ENCODE measurements at places on chromosomes 16 and 17. TPM values are rescaled to one million over a fixed set of nuclear protein-coding genes. Genes with fewer than 3 reads are reported as not detected.

KIF18B gene
- polyA plus RNA-seq: 12.0 TPM

ZFP3 gene
- polyA plus RNA-seq: 14.9 TPM

DYNLRB2 gene
- 7.6 TPM for polyA plus RNA-seq

TGFB1I1 gene
- 45.6 TPM for polyA plus RNA-seq

SDR42E1 gene
- polyA plus RNA-seq: 15.4 TPM

SCIMP gene
- 1.1 TPM for polyA plus RNA-seq

SNX20 gene
- polyA plus RNA-seq: 0.85 TPM

PTX4 gene
- not detected for polyA plus RNA-seq

GRCh38 chr17:5492970-5493369 is 6.6 kb downstream of the MIS12 start:
- DNase-seq: no peak

DNA sequence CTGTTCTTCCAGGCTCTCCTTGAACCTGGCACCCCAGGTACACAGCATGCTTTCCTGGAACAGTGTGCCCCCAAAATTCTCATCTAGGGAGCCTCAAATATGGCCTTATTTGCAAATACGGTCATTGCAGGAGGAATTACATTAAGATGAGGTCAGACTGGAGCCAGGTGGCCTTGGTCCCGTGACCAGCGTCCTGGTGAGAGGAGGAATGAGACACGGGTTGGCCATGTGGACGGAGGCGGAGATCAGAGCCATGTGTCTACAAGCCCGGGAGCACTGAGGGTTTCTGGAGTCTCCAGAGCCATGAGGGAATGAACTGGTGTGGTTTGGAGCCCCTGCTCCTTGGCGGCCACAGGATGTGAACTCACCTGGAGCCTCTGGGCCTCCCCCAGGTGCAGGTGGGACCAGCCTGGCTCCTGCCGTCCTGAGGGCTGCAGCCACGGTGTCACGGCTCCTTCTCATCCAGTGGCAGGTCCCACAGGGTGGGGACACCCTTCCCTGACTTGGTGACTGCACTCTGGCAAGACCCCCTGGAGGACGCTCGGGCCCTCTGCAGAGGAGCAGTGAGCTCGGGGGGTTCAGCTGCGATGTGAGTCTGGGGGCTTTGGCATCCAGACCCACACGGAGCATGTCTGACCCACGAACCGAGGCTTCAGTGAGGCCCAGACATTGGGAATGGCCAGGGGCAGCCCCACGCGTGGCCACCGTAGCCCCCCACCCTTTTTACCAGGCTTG is 21.8 kb upstream of the GNG13 start:
- no peak for DNase-seq

DNA sequence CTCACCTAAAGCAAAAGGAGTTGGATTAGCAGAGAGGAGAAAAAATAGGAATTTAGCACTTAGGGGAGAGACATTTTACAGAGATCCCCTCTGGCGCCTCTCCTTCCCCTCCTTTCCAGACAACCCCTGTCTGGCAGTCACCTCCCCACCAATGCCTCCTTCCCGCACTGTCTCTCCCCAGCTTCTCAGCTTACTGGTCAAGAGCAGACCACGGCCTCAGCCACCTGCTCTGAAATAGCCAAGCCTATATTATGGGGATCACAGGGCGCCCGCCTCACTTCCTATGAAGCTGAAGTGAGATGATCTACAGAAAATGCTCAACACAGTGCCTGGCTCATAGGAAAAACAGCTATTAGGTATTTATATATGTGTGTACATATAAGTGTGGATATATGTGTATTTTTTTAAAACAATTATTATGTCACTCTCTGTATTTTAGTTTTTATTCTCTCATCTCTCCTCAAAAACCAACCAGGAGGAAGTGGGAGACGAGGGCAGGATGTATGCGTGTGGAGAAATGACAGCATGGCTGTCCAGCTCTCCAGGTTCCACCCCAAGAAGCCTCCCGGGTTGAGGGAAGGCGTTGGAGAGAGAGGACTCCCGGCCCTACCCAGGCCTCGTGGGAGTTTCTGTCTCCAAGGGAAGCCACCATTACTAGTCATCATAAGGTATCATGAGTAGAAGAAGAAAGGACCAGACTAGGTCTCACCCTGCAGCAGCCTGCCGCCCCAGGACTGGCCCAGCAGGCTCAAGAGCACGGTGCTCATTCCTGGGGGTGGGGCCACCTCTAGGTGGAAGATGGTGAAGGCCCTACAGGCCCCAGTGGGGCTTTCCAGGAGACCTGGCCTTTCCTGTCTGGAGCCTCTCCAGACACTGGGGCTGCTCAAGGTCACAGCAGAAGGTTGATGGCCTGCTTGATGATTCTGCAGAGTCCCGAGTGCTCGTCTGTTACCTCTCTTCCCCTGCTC is 27.2 kb downstream of the MAP3K14 start:
- no peak for DNase-seq

DNA sequence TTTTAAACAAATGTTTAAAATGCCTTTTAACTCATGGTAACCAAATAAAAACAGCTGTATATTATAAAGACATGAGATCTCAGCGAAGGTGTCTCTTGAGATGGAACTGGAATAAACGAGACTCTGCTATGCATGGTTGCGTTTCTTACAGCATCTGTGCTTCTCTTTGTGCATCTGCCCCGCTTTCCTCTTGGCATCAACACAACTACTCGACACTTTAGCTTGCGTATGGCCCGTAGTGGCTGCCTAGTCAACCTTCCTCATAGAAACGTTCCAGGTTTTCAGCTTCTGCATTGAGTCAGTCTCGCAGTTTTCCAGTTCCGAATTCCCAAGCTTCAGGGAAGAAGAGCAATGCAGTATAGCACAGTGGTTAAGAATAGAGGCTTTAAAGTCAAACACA is 214.9 kb downstream of the CEP112 start:
- DNase-seq: no peak

DNA sequence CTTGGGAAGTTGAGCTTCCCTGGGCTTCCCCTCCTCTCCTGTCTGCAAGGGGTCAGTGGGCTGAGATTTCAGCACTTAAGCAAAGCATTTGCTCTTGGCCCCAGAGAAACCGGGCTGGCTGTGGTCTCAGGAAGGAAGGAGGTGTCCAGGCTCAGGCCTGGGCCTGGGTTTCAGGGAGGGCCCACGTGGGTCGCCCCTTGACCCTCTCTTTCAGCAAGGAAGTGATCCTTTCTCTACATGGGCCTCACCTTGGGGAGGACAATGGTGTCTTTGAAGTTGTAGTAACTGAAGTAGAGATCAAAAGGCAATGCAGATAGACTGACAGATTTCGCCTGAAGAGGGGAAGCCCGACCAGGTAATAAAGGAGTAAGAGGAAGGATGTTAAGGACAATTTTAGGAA is 2.7 kb downstream of the NOD2 start:
- no peak for DNase-seq

DNA sequence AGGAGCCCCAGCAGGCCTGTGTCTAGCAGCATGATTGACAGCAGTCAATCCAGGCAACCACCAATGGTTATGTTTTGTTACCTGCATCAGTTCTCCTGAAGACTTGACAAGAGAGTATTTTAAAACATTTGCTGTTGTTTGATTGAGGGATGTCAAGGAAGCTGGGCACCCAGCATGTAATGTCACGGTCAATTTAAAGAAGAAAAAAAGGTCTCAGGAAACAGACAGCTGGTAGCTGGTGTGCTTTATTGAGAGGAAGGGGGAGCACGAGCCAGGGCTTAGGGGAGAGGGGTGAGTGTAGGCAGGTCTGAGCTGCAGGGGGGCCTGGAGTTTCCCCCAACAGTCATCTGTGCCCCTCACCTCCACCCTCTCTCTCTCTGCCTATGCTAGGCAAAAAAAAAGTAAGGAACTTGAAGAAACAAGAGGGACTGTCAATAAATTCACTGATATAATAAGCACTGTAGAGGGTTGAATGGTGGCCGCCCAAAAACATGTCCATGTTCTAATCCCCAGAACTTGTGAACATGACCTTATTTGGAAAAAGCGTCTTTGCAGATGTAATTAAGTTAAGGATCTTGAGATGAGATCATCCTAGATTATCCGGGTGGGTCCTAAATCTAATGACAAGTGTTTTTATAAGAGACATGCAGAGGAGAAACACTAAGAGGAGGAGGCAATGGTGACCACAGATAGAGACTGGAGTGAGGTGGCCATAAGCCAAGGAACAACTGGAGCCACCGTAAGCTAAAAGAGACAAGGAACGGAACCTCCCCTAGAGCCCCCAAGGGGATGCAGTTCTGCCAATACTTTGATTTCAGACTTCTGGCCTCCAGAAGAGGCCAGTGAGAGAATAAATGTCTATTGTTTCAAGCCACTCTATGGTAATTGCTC is 14.5 kb downstream of the TSPOAP1 start:
- no peak for DNase-seq

GRCh38 chr16:84836234-84836647 is 16.5 kb downstream of the CRISPLD2 start:
- peak; percentile 64 for DNase-seq

- no peak for DNase-seq
Measured at GRCh38 chr16:81917375-81917774, 93.9 kb downstream of the SDR42E1 start.

DNA sequence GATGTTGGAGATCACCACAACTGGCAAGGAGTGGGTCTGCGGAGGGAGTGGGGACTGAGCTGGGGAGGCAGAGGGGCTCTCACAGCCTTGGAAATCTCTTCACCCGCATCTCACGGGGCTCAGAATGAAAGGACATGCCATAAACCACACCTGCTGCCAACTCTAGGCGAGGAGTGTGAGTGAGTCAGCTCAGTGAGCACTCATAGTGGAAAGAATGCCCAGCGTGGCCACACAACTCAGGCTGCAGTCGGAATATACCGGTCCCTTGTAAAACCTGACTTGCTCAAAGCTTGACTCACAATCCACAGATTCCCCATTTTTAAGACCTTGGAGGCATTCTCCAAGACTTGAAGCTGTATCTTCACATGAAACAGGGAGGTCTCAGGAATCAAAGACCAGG is 36.7 kb downstream of the STAT5A start:
- DNase-seq: no peak

- no peak for DNase-seq
Measured at GRCh38 chr17:63433746-63434591, 12.1 kb downstream of the CYB561 start.

GRCh38 chr16:54424043-54424451 is 137.5 kb upstream of the IRX3 start:
- no peak for DNase-seq

- DNase-seq: no peak
Measured at GRCh38 chr16:31202414-31203375, at the start of gene PYCARD. Gene PYCARD (minus strand): TSS chr16:31202760. CDS start chr16:31202690, 70 bp downstream.

GRCh38 chr17:4872786-4873185 is 26.6 kb upstream of the C17orf107 start:
- DNase-seq: no peak

DNA sequence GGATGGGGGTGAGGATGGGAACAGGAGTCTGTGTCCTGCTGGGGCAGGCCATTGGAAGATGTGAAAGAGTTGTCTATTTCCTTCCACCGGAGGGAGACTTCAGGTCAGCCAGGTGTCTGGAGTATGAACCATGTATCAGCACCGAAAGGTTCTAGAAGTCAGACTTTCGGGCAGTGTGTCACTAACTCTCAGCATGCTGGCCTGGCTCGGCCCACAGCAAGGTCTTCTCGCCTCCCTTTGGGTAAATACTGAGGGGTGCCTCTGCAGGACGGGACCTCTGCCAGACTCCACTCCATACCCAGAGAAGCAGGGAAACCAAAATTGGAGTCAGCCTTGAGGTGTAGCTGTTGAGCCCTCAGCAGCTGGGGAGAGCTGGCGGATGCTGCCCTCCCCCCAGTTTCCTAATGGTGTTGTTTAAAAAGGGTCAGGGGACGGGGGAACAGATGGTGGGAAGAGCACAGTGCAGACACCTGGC is 507 bp downstream of the CIITA start:
- no peak for DNase-seq

DNA sequence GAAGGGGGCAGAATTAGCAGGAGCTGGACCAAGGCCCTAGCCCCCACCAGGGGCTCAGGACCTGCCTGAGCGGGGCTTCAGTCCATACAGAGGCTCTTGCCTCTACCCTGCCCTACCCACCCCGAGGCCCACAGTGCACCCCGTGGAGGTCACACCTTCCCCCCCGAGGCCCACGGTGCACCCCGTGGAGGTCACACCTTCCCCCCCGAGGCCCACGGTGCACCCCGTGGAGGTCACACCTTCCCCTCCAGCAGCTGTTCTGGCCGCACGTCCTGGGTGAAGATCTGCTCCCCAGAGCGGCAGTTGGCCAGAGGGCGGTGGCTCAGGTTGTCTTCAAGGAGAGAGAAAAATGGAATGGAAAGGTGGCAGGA is 11.4 kb downstream of the CASKIN2 start:
- DNase-seq: no peak

- DNase-seq: no peak
Measured at GRCh38 chr17:55341432-55341831, 76.7 kb downstream of the HLF start.

DNA sequence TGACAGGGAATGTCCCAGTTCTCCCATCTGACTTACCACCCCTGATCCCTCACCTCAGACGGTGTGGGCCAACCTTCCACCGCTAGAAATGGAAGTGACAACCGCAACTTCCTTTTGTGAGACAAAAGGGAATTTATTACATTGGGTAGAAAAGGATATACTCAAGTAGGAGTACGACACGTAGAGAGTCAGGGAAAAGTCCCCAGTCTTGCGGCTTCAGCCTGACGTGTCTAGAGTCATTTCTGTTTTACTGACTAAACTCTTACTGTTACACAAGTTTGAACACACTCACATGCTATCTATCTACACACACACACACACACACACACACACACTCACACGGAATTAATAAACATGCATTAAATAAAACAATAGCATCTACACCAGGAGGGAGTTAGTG is 178.9 kb downstream of the COPRS start:
- DNase-seq: no peak

DNA sequence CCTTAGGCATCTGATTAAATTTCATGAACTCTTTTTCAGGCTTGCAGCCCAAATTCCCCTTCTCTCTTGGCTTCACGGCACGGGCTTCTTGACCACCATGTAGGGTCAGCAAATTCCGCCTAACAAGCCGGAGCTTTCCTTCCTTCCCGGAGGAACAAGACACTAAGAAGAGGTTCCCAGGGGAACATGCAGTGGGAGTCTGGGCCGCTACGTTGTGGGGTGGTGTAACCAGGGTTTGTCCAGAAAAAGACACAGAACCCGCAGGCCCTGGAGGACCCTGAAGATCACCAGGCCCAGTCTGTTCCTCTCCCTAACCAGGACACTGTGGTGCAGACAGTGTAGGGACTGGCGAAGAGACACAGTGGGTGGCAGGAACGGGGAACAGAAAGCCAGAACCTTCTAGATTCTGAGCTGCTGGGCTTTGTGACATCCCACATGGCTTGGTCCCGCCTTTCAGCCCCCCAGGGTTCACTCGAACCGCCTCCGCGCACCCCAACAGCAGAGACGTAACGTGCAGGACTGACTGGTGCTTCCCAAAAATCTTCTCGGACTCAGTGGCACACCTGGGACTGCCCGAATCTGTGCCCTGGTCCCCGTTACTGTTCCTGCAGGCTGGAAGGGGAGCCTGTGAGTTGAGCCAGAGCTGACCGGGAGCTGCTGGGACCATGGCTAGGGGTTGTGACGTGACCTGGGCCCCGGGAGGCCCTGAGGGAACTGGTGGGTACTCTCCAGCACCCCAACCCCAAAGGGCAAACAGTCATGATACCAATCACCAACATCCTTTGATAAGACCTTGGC is 55.2 kb downstream of the TBC1D16 start:
- DNase-seq: no peak

Measured in renal cortex interstitium (tissue), 15 donors.